Activated T-cell treated with anti-CD3 and anti-CD28 coated beads for 24 hours (primary cell): ENCODE measurements at places on chromosomes 1 and 21.

DNA sequence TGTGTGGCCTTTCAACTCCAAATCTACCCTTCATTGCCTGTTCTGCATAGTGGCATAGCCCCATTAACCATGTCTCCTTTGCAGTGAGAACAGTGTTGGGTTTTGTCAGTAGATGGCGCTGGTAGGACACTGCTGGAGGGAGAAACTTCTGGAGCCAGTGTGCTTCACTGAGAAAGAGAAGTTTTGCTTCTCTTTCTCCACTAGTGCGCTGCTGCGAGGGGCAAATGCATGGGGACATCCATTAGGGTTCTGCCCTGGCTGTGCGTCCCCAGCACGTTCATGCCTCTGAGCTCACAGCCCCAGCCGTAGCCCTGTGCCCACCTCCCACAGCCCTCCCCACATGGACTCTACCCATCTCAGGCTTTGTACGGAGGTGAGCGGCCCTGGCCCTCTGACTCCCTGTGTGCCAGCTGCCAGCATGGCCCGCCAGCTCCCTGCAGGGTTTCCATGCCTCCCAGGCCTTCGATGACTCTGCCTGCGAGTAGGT lies 53.1 kb downstream of the RIMS3 start:
- DNase-seq = peak; percentile 69

DNA sequence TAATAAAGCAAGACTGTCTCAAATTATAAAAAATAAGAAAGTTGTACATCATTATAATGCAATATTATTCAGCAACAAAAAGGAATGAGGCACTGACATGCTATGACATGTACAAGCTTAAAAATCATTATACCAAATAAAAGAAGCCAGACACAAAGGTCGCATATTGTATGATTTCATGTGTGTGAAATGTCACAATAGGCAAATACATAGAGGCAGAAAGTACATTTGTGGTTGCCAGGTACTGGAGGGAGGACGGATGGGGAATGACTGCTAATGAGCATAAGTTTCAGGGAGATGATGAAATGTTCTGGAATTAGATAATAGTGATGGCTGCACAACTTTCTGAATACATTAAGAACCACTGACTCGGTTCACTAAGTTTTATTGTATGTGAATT lies 73.6 kb upstream of the NBPF3 start:
- no peak for DNase-seq

- no peak for DNase-seq
Measured at GRCh38 chr1:2575801-2576663, 10.5 kb upstream of the PRXL2B start.

DNA sequence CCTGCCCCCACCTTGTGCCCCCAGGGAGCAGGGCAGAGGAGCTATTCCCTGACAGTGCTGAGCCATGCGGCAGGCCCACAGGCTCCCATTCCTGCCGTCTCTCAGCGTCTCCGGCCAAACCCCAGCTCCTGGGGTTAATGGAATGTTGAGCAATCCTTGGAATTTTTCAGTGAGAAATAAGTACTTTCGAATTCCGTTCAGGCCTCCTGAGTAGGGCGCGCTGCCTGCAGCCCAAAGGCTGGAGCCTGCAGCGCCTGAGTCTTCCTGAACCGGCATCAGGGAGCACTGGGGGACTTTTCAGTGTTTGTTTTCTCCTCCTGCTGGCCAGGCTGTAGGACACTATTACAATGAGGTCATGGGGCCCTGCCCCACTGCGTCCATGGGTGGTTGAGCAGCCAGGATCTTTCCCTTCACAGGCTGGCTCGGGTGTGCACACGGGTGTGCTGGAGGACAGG lies 33.3 kb upstream of the CSF1 start:
- DNase-seq = no peak

GRCh38 chr1:171727778-171728177 lies 14.1 kb downstream of the VAMP4 start:
- no peak for DNase-seq

DNA sequence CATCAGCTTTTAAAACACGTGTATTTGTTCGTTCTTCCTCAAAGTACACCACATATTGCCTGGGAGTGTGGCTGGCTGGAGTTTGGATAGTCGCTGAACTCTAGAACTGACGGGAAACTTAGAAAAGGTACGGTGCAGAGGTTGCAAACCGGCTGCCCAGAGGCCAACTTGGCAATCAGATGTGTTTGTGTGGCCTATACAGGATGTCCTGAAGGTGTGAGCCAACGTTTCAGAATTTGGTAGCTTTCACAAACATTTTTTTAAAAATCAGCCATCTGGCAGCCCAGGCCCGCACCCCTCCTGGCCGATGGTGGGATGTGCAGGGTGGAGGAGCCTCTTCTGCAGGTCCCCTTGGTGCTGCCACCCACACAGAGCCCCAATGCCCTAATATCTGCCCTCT lies 73.6 kb upstream of the SLC25A33 start:
- DNase-seq = no peak

GRCh38 chr21:29117372-29117955 lies 13.0 kb upstream of the MAP3K7CL start:
- no peak for DNase-seq
